ENCODE measurements at places on chromosomes 7 and 10.

GRCh38 chr10:90462749-90463470 is 394.9 kb downstream of the HTR7 start:
- no peak for DNase-seq

GRCh38 chr7:41063116-41063515 is 639.8 kb downstream of the INHBA start:
- no peak for DNase-seq

DNA sequence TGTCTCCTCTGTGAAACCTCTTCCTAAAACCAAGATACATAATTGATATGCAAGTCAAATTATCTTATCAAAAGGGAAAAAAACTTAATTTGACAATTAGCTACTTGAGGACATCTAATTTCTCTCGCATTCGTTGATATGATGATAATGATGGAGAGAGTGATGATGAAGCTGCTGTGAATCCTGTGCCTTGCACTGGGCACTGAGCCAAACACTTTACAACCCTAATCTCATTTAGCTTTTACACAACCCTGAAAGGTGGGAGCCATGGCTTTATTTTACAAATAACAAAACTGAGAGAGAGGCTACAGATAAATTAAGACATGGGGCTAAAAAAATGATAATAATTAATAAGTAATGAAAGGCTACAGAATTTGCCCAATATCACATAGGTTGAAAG is 176.0 kb downstream of the NOC3L start:
- no peak for DNase-seq

GRCh38 chr10:103578782-103579382 is 85.4 kb downstream of the NEURL1 start:
- no peak for DNase-seq

DNA sequence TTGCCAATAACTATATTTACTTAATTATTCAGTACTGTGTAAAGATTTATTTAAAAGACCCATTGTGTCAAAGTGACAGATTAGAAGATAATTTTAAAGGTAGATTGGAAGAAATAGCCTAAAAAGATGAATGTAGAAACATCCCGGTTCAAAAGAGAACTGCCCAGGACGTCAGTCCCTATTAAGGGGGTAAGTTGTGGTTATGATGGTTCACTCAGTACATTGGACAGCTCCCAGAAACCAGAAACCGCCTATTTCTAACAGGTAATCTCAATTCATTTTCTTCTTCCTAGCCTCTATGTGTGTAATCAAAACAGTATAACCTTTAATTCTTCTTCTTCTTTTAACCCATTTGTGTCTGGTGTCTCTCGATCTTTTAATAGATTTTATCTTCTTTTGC is 1.5 kb upstream of the FERD3L start:
- DNase-seq = no peak
